ENCODE measurements at places on chromosomes 3 and 15.
A peak's percentile ranks its signal among the peaks of the same experiment; 100 is the strongest.

GRCh38 chr3:108407886-108408285, 102.5 kb downstream of the MYH15 start:
- DNase-seq, result no peak

DNA sequence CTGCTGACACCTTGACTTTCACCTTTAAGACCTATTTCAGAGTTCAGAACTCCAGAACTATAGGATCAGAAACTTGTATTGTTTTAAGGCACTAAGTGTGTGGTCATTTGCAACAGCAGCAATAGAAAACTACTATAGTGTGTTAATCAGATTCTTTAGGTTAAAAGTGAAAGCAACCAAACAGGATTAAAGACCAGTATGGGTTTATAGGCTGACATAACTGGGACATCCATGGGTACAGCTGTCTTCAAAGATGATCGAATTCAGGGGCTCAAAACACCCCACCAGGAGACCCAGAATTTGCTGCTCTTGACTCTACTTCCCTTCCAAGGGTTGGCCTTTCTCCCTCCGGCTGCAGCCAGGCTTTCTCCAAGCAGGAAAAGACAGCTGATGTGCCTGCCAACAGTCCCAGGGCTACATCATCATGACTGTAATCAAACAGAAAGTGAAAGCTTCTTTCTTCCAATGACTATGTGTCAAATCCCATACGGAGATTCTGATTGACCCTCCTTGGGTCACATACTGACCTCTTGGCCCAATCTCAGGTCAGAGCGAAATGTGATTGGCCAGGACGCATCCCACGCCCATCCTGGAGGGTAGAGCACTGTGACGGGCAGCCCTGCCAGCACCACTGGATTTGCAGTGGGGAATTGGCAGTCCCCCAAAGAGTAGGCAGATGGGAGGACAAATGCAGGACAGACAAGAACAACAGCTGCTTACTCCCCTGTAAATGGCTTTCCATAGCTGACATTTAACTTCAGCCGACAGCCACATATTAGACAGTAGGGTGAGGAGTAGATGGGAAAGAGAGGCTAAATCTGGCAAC, 51.4 kb upstream of the RNF7 start:
- DNase-seq, result peak; percentile 72

DNA sequence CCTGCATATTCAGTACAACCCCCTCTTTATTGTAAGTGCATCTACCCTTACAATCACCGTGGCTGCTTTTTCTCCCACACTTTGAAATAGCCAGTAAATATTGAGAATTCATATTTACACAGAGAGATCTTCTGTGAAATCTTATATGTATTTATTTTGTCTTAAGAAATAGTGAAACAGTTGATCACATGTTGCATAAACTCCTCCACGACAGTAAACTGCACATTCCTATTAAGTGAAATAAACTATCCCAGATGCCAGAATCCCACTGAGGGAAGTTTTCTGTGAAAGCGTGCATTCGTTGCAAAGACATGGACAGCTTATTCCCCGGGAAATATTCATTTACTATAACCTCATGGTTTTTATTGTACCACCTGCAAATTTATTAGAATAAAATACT, 796.0 kb downstream of the ROBO2 start:
- peak; percentile 27 for DNase-seq

DNA sequence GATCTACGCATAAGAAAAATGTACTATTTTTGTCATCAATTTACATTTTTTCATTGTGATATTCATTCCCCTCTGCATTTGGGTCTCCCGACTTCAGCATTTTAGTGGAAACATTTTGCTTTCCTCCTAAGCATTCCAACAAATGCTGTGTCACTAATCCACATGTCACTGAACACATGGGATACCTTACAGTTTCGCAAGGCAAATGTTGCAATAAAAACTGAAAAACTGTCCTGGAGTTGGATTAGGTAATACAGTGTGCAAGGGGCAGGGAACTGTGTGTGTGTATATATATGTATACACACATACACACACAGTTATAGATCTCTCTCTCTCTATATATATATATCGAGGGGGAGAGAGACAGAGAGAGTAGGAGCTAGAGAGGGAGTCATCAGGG, 632.2 kb downstream of the MAGI1 start:
- DNase-seq, result peak; percentile 27

- no peak for DNase-seq
Measured at GRCh38 chr3:73759297-73759711, 134.6 kb upstream of the PDZRN3 start.

- DNase-seq, result peak; percentile 30
Measured at GRCh38 chr3:43296565-43296964, 10.2 kb downstream of the SNRK start.

GRCh38 chr3:171088496-171088895, 62.0 kb upstream of the SLC2A2 start:
- DNase-seq, result no peak

DNA sequence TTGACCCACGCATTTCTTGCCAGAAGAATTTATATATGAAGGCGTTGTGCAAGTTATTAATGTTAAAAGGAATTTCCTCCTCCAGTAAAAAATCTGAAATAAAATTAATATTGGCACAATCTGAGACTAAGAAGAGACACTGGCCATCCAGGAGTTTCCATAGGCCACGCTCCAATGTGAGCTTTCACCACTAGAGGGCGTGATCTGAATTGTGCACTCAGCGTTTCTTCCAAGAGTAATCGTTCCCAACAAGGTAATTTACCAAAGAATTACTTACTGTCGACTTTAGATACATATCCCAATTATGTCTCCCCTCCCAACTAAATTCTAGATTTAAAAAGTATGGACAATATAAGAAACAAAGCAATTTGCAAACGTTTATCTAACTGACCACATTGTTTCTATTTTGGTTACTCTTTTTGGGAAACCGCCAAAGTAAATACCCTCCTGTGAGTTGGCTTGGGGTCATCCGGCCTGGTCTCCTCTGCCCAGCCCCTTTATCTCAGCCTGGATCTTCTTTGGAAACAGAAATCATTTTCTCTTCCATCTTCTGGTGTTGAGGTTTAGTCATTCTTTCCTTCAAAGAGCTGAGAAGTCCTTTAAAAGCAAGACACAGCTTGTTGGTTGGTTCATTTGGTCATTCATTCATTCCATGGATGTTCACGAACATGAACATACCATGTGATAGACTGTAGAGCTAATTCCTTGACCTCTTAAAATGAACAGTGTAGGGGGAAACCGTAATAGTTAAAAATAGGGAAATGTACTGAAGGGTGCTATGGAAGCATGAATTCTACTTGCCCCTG, 26.2 kb downstream of the POLR2M start:
- DNase-seq, result peak; percentile 70

GRCh38 chr3:124486324-124486723, 243.9 kb upstream of the UMPS start:
- DNase-seq, result no peak

- DNase-seq, result peak; percentile 68
Measured at GRCh38 chr15:60760646-60761504, 281.9 kb upstream of the ICE2 start.

DNA sequence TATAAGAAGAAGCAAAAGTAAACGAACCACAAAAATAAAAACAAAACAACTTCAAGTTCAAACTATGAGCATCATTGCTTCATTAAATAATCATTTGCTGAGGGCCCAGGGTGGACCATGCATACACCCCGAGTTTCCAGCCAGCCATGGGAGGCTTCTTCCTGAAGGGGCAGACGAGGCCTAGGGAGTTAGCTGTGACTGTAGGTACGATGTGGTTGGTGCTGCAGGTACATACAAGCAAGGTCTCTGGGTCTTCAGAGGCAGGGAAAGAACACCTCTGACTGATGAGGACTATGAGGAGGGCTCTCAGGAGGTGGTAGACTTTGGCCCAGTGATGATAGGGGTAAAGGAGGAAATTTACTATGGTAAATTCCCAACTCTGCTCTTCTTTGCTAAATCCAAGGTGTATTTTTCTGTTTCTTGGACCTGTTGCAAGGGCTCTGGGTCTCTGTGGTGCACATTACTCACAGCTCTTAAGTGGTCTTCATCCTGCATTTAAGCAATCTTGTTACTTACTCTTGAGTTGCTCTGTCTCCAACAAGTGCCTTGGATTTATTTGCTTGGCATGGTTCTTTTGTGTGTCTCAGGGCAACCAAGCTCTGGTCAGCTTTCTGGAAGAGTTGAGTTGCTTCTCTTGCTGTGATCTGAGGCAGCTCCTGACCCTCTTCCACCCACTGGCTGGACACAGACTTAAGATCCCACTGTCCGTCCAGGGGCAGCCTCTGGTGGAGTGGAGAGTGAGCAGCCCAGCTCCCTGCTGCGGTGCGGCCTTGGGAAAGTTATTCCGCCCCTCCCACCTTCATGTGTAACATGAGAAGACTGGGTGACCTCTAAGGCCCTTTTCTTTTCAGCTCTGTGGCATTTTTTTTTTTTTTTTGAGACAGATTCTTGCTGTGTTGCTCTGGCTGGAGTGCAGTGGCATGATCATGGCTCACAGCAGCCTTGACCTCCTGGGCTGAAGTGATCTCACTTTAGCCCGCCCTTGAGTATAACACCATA, 56.1 kb upstream of the KIF23 start:
- peak; percentile 74 for DNase-seq

GRCh38 chr3:187015903-187016638, 85.7 kb downstream of the ST6GAL1 start:
- no peak for DNase-seq

DNA sequence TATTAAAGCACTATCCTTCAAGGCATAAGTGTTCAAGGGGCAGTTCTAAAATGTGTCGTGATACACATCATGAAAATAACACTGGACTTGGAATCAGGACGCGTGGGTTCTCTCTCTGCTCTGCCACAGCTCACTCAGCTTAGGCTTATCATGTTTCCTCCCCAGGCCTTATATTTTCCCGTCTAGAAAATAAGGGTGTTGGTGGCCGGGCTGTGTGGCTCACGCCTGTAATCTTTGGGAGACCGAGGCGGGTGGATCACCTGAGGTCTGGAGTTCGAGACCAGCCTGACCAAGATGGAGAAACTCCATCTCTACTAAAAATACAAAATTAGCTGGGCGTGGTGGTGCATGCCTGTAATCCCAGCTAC, 223.0 kb downstream of the OPA1 start:
- DNase-seq, result no peak

DNA sequence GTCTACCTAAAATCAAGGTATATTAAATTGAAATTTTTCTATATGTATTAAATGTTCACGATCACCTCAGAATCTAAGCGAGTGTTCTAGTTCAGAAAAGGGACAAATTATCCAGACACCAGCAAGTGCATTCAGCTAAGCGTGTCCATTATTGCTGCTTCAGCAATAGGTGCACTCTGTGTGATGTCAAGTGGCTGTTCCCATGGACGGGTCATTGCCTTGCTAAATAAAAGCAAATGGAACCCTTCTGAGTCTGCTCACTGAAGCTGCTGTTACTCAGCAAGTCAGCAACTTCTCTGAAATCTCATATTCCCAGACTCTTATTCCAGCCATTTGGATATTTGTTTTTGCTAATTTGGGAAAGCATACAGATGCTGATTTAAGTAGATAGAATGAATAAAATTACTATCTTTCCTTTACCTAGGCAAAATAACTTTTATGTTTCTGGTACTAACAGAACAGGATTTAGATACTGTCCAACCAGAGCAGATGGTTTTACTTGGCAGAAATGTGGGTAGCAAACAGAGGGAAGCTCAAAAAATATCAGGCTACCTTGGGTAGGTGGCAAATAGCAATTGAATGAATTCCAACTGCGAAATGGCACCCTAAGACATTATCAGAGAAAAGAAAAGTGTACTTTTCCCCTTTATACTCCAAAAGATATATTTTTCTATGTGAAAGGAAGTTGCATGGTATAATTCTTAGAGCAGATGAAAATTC, 407.0 kb downstream of the GAP43 start:
- no peak for DNase-seq

DNA sequence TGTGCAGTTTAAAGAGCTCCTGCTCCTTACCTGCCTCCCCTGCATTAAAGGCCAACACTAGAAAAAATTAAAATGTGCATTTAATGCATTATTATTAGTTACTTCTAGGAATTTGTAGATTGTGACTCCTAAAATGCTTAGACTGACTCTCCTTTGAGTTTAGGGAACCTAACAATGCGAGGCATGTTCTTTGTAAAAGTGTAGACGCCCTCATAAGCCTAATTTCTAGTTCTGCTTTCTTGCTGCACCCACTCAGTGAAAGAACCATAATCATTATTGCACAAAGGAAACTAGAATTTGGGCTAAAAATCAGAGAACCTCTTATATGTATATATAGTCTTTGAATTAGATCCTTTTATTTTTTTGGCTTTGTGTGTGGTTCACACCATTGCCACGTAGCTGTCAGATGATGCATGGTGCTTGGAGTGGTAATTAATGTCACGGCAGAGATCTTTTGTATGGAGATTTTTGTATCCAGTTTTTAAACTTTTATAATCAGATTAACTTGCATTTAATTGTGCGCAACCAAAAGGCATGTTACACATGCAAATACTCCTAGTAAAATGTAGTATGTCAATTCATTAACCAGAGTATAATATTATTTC, 710 bp downstream of the ABHD10 start:
- DNase-seq, result peak; percentile 38

DNA sequence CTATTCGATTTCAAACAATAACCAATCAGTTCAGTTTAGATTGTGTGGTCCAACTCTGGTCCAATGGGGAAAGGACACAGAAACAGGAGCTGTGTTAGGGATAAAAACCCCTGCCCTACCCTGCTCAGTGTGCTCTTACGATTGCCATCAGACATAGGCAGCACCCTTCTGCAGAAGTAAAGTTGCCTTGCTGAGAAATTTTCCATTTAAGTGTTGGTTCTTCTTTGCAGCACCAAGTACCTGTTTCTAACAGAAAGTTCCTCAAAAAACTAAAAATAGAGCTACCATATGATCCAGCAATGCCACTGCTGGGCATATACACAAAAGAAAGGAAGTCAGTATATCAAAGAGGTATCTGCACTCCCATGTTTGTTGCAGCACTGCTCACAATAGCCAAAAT, 206.2 kb upstream of the CNTN4 start:
- no peak for DNase-seq

DNA sequence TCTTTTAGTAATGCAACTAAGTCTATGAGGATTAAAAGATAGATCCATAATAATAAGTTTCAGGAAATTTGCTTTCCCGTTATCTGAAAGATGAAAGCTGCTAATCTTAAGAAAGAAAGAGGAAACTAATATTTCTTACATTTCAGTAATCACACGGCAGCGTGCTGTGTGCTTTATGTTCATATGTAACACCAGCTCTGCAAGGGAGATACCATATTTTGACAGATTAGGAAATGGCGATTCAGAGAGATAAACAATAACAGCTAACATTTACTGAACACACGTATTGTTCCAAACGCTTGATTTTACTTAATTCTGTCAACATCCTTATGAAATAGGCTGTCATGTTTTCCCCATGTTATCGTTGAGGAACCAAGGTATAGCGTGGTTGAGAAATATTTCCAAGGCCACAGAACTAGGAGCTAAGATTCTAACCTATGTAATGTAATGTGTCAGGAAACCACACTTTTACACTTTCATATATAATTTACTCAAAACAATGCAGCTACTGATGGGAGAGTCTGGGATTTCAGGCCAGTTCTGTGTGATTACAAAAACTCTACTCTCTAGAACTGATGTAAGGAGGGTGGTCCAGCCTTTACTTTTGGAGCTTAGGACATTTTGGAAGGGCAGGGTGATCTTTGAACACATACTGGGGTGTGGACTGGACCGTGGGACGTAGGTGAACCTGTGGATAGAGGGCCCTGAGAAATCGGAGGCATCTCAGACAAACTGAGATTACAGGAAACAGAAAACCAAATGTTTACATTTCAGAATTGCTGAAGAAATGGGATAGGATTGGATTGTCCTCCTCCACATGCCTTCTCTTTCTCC, 100.6 kb downstream of the IL1RAP start:
- DNase-seq, result no peak

- DNase-seq, result no peak
Measured at GRCh38 chr15:25182736-25183445, 228.1 kb downstream of the SNRPN start.

- peak; percentile 15 for DNase-seq
Measured at GRCh38 chr3:158109295-158109803, 540 bp upstream of the RSRC1 start.

Data from EH (cell line).